Endothelial cell (in vitro differentiated cells): ENCODE measurements at places on chromosomes 7 and 10.
A peak's percentile ranks its signal among the peaks of the same experiment; 100 is the strongest.

DNA sequence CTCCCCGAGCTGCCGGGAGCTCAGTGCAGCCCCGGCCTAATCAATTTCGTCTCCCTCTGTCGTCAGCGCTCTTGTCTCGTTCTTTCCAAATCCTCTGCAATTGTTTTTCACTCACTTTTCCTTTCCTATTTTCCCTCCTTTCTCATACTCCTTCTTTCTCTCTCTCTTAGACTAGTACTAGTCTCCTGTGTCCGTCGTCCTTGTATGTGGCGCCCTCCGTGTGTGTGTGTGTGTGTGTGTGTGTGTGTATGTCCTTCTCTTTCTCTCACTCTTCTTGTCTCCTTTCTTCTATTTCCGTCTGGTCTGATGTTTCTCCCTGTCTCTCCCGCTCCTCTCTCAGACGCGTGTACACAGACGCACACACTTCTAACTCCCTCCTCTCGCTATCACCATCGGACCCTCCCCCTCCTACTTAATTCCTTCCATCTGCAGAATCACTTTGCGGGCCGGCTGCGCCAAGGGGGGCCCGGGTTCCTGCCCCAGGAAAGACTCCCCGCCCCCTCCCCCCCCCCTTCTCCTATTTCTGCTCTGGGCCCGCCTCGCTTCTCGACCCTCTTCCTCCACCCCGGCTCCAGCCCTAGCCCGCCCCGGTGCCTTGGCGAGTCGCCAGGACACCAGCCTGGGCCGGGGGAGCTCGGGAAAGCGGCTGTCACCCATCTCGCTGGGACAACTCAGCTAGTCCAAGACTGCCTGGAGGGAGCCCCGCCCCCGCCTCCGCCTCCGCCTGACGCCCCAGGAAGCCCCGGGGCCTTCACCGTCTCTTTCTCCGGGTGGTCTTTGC, 743 bp upstream of the ZCCHC24 start:
- DNase-seq = peak; percentile 60

GRCh38 chr10:131675104-131675503, 225.7 kb upstream of the PPP2R2D start:
- DNase-seq = no peak

- no peak for DNase-seq
These were observed 9.4 kb downstream of the PDSS1 start for GRCh38 chr10:26706936-26707335.

- DNase-seq = no peak
These were observed 26.3 kb downstream of the GPR141 start for GRCh38 chr7:37709631-37710509.

DNA sequence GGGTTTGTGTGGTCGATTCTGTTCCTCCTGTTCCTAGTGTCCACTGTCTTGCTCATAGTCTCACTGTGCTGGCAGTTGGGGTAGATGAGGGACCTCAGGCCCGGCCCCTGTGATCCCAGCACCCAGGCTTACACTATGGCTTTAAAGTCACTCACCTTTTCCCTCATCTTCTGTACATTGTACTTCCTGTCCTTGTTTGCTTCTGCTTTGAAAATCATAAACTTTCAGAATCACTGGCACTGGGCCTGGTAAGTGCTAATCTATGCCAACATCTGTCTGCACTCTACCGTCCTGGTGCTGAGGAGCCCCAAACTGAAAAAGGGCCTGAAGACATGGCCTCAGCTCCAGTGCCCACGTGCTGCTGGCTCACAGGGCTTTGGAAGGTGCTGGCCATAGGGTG, 5.7 kb upstream of the TAS2R60 start:
- no peak for DNase-seq
